ENCODE measurements at places on chromosomes 7 and 10. TPM values are rescaled to one million over a fixed set of nuclear protein-coding genes. Genes with fewer than 3 reads are reported as not detected.

- no peak for DNase-seq
Measured at GRCh38 chr10:31321396-31321941, 2.5 kb downstream of the ZEB1 start.

KIAA1217 gene
- total RNA-seq: 28.5 TPM

NACAD gene
- 6.7 TPM for total RNA-seq

DNA sequence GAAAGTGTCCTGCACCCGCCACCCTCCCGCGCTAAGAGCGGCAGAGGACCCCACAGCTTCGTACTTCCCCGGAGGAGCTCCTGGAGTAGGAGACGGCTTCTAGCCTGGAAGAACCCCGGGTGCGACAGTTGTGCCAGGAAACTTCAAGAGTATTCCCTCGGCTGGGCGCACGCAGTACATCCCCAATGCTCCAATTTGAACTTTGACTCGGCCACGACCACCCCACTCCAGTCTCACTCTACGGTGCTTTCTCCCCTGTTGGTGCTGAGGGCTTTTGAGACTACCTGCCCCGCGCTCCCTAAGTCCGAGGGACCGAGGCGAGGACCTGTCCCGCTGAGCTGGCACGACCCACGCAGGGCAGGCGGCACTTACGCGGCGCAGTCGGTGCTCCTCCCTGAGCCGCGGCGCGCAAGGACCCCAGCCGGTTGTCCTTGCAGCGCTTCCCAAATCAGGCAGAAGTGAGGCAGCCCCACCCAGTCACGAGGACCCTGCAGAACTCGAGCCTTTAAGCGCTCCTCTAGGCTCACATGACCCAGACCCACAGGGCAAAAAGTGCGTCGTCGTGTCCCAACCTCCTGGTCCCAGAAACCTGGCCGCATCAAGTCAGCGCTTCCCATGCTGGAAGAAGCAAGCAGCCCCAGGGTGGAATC, at the start of gene CPVL:
Gene CPVL (minus strand): TSS at position 481 of the 650 bp plus-strand sequence. CDS start 25,476 bp downstream, outside the sequence.
- peak; percentile 88 for DNase-seq

DNA sequence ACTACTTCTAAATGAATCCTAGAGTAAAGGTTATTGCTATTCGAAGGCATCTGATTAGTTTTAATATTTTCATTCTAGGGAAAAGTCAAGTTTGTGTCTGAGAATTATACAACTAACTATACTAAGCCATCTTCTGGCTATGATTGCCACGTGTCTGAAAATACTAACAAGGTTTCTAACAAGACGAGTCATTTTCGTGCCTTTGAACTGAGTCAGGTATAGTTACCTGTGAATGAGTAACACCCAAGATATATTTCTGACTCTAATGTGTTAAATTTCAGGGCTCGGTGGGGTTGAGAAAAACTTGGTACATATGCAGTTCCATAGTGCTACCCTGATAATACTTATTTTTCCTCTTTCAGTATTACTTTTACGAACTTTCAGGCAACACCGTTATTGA, 35.5 kb downstream of the TASOR2 start:
- no peak for DNase-seq

CTAGE4 gene
- 8.7 TPM for total RNA-seq

LGI1 gene
- 0.44 TPM for total RNA-seq

ZNF804B gene
- total RNA-seq: 0.23 TPM
